ENCODE measurements at places on chromosomes 12 and 14. TPM values are rescaled to one million over a fixed set of nuclear protein-coding genes. Genes with fewer than 3 reads are reported as not detected.
A peak's percentile ranks its signal among the peaks of the same experiment; 100 is the strongest.

Gene GPR65
- 0.70 TPM for total RNA-seq

Gene TPPP2
- 1.6 TPM for total RNA-seq

Gene MARCHF9
- 15.2 TPM for total RNA-seq

Gene CLEC2A
- total RNA-seq = not detected

Gene ADAM21
- total RNA-seq = not detected

GRCh38 chr14:29990993-29991392, 63.3 kb upstream of the PRKD1 start:
- no peak for DNase-seq

- no peak for DNase-seq
These were observed 43.0 kb upstream of the NTF3 start for GRCh38 chr12:5388581-5389535.

DNA sequence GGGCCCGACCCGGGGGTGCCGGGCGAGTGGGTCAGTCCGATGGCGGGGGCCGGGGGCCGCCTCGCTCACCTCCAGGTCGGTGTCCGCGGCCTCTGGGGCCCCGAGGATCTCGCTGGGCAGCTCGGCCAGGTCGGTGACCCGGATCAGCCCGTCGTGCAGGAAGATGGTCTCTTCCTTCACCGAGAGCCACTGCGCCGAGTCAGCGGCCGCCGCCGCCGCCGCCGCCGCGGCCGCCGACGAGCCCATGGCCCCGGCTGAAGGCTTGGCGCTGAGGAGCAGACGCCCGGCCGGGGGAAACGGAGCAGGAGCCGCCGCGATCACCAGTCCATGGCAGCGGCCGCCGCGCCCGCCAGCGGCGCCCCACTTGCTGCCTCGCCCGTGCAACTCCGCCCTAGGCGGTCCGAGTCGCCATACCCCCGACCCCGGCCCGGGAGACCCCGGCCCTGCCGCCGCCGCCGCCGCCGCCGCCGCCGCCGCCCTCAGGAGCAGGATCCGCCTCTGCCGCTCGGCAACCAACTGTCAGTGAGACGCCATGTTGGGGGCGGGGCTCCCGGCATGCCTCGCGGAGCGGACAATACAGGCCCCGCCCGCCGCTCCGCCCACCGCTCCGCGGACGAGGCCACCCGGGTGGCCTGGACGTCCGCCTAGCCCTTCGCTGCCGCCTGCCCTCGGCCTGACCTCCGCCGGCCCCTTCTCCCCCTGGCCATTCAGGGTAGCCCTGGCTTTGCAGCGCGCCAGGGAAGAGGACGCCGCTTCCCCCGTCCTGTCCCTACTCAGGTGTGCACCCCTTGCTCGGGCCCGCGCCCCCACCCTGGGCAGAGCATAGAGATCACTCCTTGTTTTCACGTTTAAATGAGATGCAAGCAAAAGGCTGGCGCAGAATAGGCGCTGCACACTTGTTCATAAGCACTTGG, at the start of gene HECTD4:
Gene HECTD4 (minus strand): TSS at position 549 of the 914 bp plus-strand sequence. CDS start 303 bp downstream, at position 246.
- DNase-seq = peak; percentile 93

DNA sequence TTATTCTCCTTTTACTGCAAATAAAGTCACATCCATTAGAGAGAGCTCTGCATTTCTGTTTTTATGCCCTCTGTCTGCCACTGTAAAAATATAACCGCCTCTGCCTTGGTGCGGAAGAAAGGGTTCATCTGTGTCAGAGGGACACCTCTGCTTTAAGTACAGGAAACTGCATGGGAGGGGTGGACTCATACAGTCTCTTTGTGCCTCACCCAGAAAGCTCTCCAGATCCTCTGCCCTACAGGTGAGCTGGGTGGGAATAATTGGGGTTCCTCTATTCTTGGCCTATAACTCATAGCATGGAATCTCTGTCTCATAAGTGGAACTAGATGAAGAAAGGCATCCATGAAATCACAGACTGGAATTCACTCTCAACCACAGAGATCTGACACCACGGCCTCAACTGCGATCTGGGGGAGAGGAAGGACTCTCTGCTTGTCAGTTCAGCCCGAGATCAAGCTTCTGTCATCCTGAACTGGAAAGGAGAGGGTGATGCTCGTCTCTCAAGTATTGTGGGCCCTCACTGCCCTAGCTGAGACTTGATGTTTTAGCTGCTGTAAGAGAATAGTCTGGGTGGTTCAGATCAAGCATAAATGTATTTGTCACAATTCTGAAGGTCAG, 702.3 kb downstream of the TMEM121 start:
- DNase-seq = no peak

- DNase-seq = peak; percentile 17
These were observed 21.7 kb upstream of the SLC10A1 start for GRCh38 chr14:69818758-69819191.

- no peak for DNase-seq
These were observed 57.1 kb upstream of the PCED1B start for GRCh38 chr12:47022296-47022695.

DNA sequence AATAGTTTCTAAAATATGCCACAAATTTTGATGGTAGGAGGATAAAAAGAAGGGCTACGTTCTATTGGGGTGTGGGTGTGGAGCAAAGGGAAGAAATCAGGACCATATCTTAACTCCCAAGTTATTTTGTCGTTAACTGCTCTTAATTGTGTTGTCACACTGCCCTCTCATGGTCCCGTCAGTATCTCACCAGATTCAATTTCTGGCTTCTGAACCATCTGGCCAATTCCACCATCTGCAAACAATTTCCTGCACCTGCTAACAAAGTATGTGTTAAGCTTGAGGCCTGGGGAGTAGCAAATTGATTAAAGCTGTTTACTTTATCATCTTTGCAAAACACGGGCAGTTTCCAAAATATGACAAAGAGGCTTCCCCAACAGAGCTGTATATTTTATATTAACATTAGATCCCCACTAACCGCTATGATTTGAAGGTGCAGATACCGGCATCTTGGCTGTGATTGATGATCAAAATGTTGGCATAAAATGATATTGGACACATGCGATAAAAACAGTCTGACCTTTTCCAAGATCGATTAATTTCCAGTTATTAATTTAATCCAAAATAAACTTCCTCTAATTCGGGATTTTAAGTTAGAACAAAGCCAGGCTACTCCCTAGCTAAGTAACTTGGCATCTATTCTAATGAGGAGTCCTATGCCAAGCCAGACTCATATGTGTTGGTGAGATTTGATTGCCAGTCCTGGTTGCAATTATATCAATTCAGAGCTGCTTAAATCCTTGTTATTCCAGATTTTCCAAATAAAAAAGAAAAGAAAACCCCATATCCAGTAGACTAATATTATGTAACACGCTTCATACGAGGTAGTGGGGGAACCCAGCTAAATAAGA, 6.9 kb upstream of the DNM1L start:
- DNase-seq = no peak

GRCh38 chr14:61365667-61366212, 44.4 kb downstream of the PRKCH start:
- DNase-seq = no peak

All from ovary (tissue), 10 donors.